Activated T-helper 1 cell treated with anti-CD3 and anti-CD28 coated beads, Interleukin-2, amount 50 U/mL, for 16 hours (primary cell): ENCODE measurements at places on chromosomes 3 and 15.

- DNase-seq, result no peak
These were observed 115.8 kb downstream of the FBXL22 start for GRCh38 chr15:63712828-63713520.

DNA sequence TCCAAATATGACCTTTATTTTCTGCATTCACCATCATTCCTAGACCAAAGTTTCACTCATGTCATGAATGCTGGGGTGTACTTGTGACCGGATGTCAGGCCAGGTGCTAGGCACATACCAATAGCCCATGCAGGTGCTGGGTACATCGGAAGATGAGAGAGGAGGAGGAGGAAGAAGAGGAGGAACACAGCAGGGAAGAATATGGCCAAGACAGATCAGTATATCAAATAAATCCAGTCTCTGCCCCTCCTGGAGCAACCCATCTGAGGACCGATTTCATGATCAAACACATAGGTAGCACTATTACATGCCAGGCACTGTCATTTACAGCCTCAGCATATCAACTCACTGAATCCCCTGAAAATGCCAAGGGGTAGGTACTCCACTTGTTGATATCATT lies 3.0 kb upstream of the WNT7A start:
- DNase-seq, result no peak

- no peak for DNase-seq
These were observed 69.5 kb upstream of the NEO1 start for GRCh38 chr15:72982714-72983113.

GRCh38 chr3:194472290-194472920 lies 14.4 kb downstream of the ATP13A3 start:
- no peak for DNase-seq

DNA sequence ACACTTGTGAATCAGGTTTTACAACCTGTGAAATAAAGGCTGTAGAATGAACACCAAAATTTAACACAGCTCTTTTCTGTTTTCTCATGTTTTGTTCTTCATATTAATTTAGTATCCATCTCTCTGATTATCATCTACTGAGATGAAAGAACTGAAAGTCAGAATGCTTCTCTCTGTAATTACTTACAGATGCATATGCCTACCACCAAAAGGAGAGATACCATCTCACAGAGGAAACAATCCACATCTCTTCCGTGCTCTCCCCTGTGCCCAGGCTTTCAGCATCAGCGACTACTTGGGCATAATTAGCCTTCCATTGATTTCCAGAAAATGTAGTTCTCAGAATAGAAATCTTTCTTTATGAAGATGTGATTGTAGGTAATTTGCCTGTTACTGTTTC lies 741.4 kb downstream of the GRM7 start:
- DNase-seq, result no peak
